ENCODE measurements at places on chromosomes 11 and 22.

- no peak for DNase-seq
These were observed 56.6 kb downstream of the CSNK2A3 start for GRCh38 chr11:11296434-11296833.

DNA sequence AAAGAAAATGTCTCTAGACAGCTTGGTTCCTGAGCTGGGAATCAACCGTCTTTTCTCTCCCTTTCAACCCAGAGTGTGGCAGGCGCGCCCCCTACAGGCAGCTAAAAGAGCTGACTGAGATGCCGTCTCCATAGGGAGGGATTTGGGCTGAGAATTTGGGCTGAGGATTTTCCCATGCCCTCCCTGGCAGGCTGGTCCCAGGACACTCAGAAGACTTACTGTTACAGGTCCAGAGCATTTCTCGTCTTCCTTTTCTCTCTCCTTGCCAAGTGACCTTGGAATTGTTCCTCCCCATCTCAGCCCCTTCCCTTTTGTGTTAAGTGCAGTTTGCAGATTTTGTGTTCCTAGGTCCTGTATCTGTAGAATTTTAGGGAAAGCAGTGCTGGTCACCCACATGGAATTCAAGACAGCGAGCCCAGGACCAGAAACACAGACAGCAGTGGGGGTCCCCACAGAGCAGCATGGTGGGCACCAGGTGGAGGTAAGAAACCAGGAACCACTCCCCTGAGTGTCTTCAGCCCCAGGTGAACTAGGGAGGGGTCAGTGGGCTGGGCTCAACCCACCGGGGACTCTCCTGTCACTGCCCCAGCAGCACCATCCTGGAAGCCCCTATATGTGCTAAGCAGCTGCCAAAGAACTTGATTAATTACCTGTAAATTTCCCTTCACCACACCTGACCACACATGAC is 9.9 kb upstream of the IGLL5 start:
- peak; percentile 77 for DNase-seq

GRCh38 chr11:79371152-79371551 is 69.7 kb downstream of the TENM4 start:
- DNase-seq = no peak

GRCh38 chr11:118497831-118498230 is 29.4 kb upstream of the TTC36 start:
- DNase-seq = no peak

GRCh38 chr11:14541192-14541947 is 21.2 kb upstream of the PSMA1 start:
- no peak for DNase-seq

DNA sequence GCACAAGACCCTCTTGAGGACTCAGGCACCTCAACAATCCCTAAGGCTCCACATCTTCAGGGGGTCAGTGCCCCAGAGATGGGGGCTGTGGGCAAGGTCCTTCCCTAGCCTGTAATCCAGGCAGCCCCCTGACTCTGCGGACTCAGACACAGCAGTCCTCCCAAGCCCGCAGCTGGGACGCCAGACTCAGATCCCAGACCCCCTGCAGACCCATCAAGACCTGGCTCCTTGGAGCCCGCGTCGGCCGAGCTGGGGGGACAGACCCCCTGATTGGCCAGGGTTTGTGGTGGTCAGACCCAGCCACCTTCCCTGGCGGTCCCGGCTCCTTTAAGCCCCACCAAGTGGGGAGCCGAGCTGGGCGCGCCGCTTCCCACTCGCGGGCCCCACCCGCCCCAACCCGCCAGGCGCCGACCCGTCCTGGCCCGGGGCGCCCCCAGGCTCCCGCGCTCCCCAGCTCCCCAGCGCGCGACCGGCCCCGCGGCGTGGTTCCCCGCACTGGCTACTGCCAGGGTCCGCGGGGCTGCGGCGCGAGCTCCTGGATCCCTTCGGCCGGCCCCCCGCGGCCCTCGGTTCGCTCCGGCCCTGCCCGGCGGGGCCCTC is 458 bp downstream of the OSBPL5 start:
- DNase-seq = no peak

- DNase-seq = no peak
These were observed 168.6 kb downstream of the FAT3 start for GRCh38 chr11:92393218-92393617.

GRCh38 chr22:32544953-32545558 is 70.4 kb downstream of the FBXO7 start:
- no peak for DNase-seq

DNA sequence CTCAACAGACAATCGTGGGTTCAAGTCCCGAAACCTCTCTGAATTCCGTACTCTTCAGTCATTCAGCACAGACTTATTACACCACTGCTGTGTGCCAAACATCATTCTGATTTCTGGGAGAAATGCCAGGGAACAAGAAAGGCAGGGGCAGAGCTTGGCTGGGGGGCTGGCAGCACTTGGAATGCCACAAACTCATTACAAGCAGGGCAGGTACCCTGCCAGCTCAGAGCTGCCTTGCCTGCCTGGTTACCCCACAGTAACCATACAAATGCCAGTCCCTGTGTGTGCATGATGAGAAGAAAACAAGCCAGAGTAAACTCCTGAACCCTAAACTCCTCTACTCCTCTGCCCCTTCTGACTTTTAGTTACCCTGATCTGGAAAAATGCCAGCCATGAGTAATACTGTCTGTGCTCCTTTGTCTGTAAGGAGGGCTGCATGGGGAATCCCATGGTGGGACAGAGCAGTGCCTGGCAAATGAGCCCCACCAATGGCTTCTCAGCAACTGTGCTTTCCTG is 6.9 kb upstream of the RAD9A start:
- DNase-seq = no peak

- no peak for DNase-seq
These were observed 4.8 kb downstream of the SMIM38 start for GRCh38 chr11:69160296-69161116.

GRCh38 chr11:57315491-57315890 is 9.3 kb downstream of the TNKS1BP1 start:
- no peak for DNase-seq

- DNase-seq = no peak
These were observed 104.8 kb downstream of the RPL27A start for GRCh38 chr11:8787372-8787771.

DNA sequence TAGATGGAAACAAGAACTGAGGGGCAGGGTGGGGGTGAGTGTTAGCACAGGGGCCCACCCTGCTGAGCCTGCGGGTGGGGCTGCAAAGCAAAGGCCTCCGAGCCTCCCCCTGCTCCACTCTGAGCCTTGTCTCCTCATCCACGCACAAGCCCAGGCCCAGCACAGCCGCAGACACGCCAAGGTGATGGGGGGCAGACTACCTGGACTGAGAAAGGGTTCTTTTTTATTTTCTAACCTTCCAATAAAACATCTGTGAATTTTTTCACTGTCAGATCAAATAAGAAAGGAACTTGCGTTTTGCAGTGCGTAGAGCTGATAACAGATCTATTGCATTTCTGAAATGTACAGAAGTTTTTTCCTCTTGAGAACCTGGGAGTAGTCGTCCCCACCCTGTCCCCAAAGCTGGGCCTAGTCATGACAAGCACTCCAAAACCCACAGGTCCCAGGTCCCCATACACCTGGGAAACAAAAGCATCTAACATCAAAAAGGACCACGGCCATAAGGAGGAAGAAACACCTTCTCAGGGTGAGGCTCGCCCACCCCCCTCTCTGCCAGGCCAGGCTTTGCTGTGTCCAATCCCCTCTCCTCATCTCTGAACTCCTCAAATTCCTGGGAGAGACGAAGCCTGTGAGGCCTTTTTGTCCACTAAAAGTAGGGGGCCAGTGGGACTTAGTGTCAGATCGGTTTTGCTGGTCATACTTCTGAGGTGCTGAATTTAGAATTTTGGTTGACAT is 22.7 kb upstream of the CD5 start:
- DNase-seq = no peak

Measured in CD4-positive, alpha-beta T cell treated with Interleukin-15 for 4 hours (primary cell).